ENCODE measurements at places on chromosomes 4 and X.

GRCh38 chrX:130772776-130773143 is 130.2 kb downstream of the ENOX2 start:
- H3K27ac ChIP-seq, result peak overlapping the region; percentile 68
- H3K27me3 ChIP-seq, result no peaks in the 10 kb centered on the region
- DNase-seq, result no peak
- peaks cover 11% of the 10 kb centered on the region for H3K4me1 ChIP-seq
- H3K4me3 ChIP-seq, result no peak overlapping the region

GRCh38 chr4:133058701-133059100 is 90.4 kb upstream of the PCDH10 start:
- DNase-seq, result no peak
- no peak overlapping the region for H3K27ac ChIP-seq
- H3K36me3 ChIP-seq, result no peaks in the 10 kb centered on the region

DNA sequence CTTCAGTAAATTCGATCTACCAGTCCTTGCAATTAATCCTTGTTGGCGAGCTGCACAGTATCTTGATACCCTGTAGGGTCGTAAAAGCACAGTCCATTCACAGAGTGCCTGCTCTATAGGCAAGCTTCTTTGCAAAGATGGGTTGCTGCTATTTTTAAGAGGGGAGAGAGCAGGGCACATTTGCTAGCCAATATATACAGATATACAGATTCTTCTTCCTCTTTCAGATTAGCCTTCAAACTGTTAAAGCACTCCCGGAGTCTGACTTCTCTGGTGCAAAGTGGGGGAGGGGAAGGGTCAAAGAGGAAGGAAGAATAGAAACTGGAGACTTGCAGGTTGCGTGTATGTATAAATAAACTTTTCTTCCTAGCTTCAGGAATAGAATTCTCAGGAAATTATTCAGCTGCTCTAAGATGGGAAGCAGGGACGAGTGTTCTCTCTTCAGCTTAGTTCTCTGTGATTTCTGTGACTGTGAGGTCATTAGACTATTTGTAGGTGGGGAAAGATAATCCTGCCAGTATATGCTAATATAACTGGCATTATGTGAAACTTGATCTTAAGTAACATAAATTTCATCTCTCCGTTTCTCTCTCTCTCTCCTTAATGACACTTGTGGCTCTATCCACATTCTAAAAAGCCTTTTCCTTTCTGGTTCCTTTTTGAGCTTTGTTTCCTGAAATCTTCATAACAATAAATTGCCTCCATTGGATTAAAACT is at the start of gene CYSLTR1:
Gene CYSLTR1, minus strand, starts transcription at position 242 of the 717 bp plus-strand sequence. CDS start 53,865 bp downstream, outside the sequence.
- no peaks in the 10 kb centered on the region for H3K27me3 ChIP-seq
- no peak within 1 kb of the TSS for H3K27ac ChIP-seq
- no peak for DNase-seq
- no peak within 1 kb of the TSS for H3K4me3 ChIP-seq

- no peaks in the 10 kb centered on the region for H3K4me1 ChIP-seq
- no peak overlapping the region for H3K4me3 ChIP-seq
- DNase-seq, result no peak
- no peaks in the 10 kb centered on the region for H3K27me3 ChIP-seq
Observed at GRCh38 chrX:29466456-29466855, 748.9 kb upstream of the MAGEB2 start.

GRCh38 chr4:153274967-153275366 is 69.5 kb upstream of the MND1 start:
- no peak for DNase-seq
- H3K36me3 ChIP-seq, result 0 out of 2 replicates have a peak, but pooled peaks cover 3% of the 10 kb centered on the region
- H3K4me3 ChIP-seq, result no peak overlapping the region
- no peak overlapping the region for H3K27ac ChIP-seq

GRCh38 chr4:98572697-98573096 is 85.7 kb downstream of the TSPAN5 start:
- peaks cover 8% of the 10 kb centered on the region for H3K4me1 ChIP-seq
- H3K27me3 ChIP-seq, result no peaks in the 10 kb centered on the region
- H3K36me3 ChIP-seq, result peaks cover 28% of the 10 kb centered on the region
- no peak overlapping the region for H3K27ac ChIP-seq

DNA sequence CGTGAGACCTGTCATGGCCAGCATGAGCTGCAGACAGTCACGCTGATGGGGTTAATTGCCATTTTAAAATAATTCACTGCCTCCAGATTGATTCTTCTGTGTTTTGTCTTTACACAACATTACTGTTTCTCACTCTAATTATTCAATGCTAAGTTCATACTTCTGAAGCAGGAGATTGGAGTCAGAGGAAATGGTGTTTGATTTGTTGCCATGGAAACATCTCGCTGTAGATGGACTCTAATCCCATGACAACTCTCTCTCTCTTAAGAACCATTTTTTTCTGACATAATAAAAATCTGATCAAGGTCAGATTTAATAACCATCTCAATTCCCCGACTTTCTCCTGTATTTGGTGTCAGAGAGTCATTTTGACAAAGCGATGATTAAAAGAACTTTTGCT is 209.0 kb downstream of the IDS start:
- H3K4me1 ChIP-seq, result no peaks in the 10 kb centered on the region
- H3K27ac ChIP-seq, result no peak overlapping the region
- no peak overlapping the region for H3K4me3 ChIP-seq

DNA sequence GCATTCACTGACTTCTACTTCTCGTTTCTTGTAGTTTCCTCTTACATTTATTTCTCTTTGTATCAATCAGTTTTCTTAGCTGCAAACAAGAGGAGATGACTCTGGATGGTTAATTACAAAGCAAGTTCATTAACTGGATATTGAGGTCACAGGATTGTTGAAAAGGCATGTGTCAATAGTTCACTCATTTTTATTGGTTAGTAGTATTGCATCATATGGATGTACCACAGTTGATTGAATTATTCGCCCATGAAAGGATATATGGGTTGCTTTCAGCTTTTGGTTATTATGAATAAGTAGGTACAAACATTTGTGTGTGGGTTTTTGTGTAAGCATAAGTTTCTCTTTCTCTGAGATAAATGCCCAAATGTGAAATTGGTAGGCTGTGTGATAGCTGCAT is 21.8 kb upstream of the ARHGEF6 start:
- no peaks in the 10 kb centered on the region for H3K4me1 ChIP-seq
- no peak overlapping the region for H3K27ac ChIP-seq

DNA sequence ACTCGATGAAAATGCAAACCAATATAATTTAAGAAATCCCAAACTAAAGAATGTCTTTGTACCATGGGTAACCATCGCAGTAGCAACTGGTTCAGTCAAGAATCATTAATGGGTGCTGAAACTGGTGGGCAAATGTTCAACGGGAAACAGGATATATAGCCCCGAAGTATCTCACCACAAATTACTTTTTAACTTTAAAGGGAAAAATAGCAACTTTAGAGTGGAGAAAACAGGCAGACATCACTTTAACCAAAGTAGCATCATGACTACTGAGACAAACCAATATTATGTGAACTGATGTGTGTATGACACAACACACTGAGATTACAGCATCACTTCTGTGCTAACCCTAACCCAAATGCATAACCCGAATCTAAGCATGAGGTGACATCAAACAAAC is 33.8 kb upstream of the SLAIN2 start:
- no peak overlapping the region for H3K27ac ChIP-seq
- H3K4me1 ChIP-seq, result no peaks in the 10 kb centered on the region
- no peak for DNase-seq
- no peaks in the 10 kb centered on the region for H3K27me3 ChIP-seq

- no peak overlapping the region for H3K4me3 ChIP-seq
- no peaks in the 10 kb centered on the region for H3K36me3 ChIP-seq
Observed at GRCh38 chr4:87913896-87914295, 61.6 kb upstream of the SPP1 start.

- H3K36me3 ChIP-seq, result peaks cover 71% of the 10 kb centered on the region
- peaks cover 8% of the 10 kb centered on the region for H3K4me1 ChIP-seq
- H3K4me3 ChIP-seq, result no peak overlapping the region
Observed at GRCh38 chr4:184666670-184667069, 17.1 kb downstream of the PRIMPOL start.

GRCh38 chrX:130020661-130021324 is 38.4 kb downstream of the BCORL1 start:
- H3K4me1 ChIP-seq, result no peaks in the 10 kb centered on the region
- no peak for DNase-seq
- peaks cover 4% of the 10 kb centered on the region for H3K36me3 ChIP-seq

DNA sequence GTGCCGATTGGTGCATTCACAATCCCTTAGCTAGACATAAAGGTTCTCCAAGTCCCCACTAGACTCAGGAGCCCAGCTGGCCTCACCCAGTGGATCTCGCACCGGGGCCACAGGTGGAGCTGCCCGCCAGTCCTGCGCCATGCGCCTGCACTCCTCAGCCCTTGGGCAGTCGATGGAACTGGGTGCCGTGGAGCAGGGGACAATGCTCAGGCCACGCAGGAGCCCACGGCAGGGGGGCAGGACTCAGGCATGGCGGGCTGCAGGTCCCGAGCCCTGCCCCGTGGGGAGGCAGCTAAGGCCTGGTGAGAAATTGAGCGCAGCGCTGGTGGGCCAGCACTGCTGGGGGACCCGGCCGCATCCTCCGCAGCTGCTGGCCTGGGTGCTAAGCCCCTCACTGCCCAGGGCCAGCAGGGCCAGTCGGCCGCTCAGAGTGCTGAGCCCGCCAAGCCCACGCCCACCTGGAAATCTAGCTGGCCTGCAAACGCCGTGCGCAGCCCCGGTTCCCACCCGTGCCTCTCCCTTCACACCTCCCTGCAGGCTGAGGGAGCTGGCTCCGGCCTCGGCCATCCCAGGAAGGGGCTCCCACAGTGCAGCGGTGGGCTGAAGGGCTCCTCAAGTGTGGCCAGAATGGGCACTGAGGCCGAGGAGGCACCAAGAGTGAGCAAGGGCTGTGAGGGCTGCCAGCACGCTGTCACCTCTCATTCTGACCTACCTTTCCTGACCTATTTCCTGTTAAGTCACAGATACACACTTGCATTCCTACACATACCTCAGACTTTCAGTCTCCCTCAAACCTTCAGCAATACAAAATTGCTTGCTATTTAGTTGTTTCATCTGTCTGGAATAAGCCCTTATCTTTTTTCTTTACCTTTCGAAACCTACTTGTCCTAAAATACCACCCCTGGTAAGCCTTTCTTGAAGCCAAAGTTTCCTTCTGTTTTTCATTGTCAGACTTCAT is 20.7 kb downstream of the UBE2K start:
- peak overlapping the region; percentile 3 for H3K27ac ChIP-seq
- DNase-seq, result no peak
- H3K27me3 ChIP-seq, result no peaks in the 10 kb centered on the region
- H3K4me1 ChIP-seq, result peaks cover 4% of the 10 kb centered on the region

DNA sequence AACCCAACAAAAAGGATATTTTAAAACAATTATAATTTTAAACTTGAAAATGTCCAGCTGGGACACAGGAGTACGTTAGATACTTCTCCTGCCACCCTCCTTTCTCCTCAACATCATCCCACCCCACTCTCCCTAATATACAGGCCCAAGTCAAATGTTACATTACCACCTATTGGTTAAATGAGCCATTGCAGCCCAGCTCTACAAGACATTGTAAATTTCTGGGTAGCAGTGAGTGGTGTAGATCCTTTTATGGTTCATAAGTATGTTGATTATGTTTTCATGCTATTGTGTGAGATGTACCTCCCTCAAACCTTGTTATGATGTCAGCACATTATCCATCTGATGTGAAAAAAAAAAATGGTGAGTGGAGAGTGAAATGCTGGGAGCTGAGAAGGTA is 187.1 kb upstream of the BCOR start:
- no peaks in the 10 kb centered on the region for H3K36me3 ChIP-seq
- no peak overlapping the region for H3K27ac ChIP-seq
- H3K27me3 ChIP-seq, result no peaks in the 10 kb centered on the region
- no peak overlapping the region for H3K4me3 ChIP-seq
- no peak for DNase-seq
- no peaks in the 10 kb centered on the region for H3K4me1 ChIP-seq

- peak overlapping the region; percentile 16 for H3K4me3 ChIP-seq
- DNase-seq, result no peak
- peaks cover 3% of the 10 kb centered on the region for H3K4me1 ChIP-seq
- no peaks in the 10 kb centered on the region for H3K27me3 ChIP-seq
- H3K27ac ChIP-seq, result peak overlapping the region; percentile 20
Observed at GRCh38 chrX:152958047-152958446, 35.9 kb downstream of the PNMA5 start.

- H3K27ac ChIP-seq, result peak overlapping the region; percentile 97
- H3K36me3 ChIP-seq, result peaks cover 32% of the 10 kb centered on the region
- H3K4me1 ChIP-seq, result peaks cover 11% of the 10 kb centered on the region
- peak; percentile 46 for DNase-seq
- H3K4me3 ChIP-seq, result no peak overlapping the region
- H3K27me3 ChIP-seq, result no peaks in the 10 kb centered on the region
Observed at GRCh38 chrX:45743081-45743533, 542.4 kb upstream of the DIPK2B start.

GRCh38 chr4:112325530-112325929 is 28.4 kb downstream of the ALPK1 start:
- H3K36me3 ChIP-seq, result no peaks in the 10 kb centered on the region
- no peak overlapping the region for H3K27ac ChIP-seq
- no peak overlapping the region for H3K4me3 ChIP-seq
- no peaks in the 10 kb centered on the region for H3K27me3 ChIP-seq
- DNase-seq, result no peak

DNA sequence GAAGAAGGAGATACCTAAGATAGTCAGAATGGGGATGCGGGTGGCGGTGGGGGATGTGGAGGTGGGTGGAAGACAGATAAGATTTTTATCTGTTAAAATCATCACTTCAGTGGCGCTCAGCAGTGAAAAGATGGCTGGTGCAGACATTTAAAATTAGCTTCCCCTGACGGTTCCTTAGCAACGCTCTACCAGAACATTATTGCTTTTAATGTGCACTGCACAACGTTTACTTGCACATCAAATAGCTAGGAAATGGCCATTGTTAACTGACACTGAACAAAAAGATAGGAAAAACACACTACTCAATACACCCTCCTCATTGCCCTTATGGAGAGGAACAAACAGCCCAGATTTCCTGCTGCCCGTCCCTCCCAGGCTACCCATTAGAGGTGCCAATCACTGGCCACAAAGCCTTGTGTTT is 61.0 kb upstream of the FTHL17 start:
- DNase-seq, result no peak
- H3K4me1 ChIP-seq, result no peaks in the 10 kb centered on the region
- H3K27me3 ChIP-seq, result no peaks in the 10 kb centered on the region
- H3K36me3 ChIP-seq, result no peaks in the 10 kb centered on the region
- H3K4me3 ChIP-seq, result no peak overlapping the region
- H3K27ac ChIP-seq, result no peak overlapping the region

DNA sequence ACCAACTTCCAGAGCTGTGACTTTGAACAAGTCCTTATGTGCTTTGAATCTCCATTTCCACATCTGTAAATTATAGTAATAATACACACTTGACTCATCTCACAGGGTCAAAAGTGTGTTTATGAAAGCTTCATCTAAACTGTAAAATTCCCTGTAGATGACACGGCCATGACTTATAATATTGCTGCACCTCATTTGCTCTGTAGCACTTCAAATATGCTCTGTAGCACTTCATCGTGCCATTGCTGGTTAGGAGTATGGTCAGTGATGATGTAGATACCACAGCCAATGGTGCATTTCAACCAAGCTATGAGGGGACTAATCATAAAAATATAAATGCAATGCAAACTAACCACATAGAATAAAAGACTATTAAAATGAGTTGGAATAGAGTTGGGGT is 318.6 kb downstream of the ANK2 start:
- DNase-seq, result no peak
- H3K4me3 ChIP-seq, result no peak overlapping the region
- H3K36me3 ChIP-seq, result no peaks in the 10 kb centered on the region
- H3K27me3 ChIP-seq, result no peaks in the 10 kb centered on the region
- no peak overlapping the region for H3K27ac ChIP-seq
- H3K4me1 ChIP-seq, result no peaks in the 10 kb centered on the region

- H3K4me1 ChIP-seq, result no peaks in the 10 kb centered on the region
- DNase-seq, result no peak
- H3K4me3 ChIP-seq, result no peak overlapping the region
- H3K27me3 ChIP-seq, result no peaks in the 10 kb centered on the region
- no peak overlapping the region for H3K27ac ChIP-seq
- H3K36me3 ChIP-seq, result no peaks in the 10 kb centered on the region
Observed at GRCh38 chr4:7687796-7688195, 251.9 kb downstream of the AFAP1 start.

Data from RWPE2 (cell line).